Prostate gland (tissue), 2 donors: ENCODE measurements at places on chromosomes 3 and 15. TPM values are rescaled to one million over a fixed set of nuclear protein-coding genes. Genes with fewer than 3 reads are reported as not detected.

Gene GOLGA8G
- total RNA-seq: not detected

Gene APOD
- 52.4 TPM for total RNA-seq

Gene GASK1A
- total RNA-seq: 4.7 TPM

Gene RHCG
- total RNA-seq: 0.91 TPM

Gene CHRNA3
- total RNA-seq: 0.97 TPM

Gene CCNB2
- total RNA-seq: 12.2 TPM

Gene HRG
- not detected for total RNA-seq

Gene TMEM158
- 3.6 TPM for total RNA-seq

Gene SLC6A1
- 0.18 TPM for total RNA-seq

Gene ATP2B2
- 0.14 TPM for total RNA-seq

Gene FGD5
- 15.8 TPM for total RNA-seq

Gene NLGN1
- 0.36 TPM for total RNA-seq

Gene SLC24A5
- not detected for total RNA-seq

Gene PIGB
- total RNA-seq: 13.0 TPM

Gene IL17RE
- total RNA-seq: 10.1 TPM

Gene SCN5A
- total RNA-seq: 0.23 TPM

Gene COL6A5
- total RNA-seq: 0.57 TPM

Gene TLR9
- total RNA-seq: not detected

Gene RAB11A
- 223 TPM for total RNA-seq

Gene TMCO5A
- 2.8 TPM for total RNA-seq

Gene FILIP1L
- total RNA-seq: 9.5 TPM

Gene NOP10
- total RNA-seq: 130 TPM

Gene HERC2
- 65.1 TPM for total RNA-seq

Gene GOLGA8Q
- total RNA-seq: 1.5 TPM

Gene TERC
- 128 TPM for total RNA-seq

Gene P2RY12
- total RNA-seq: 0.97 TPM

Gene DNAJA4
- total RNA-seq: 43.7 TPM

Gene IGSF11
- total RNA-seq: 30.9 TPM

Gene NDUFB5
- total RNA-seq: 122 TPM

Gene PARP15
- total RNA-seq: 2.7 TPM

Gene GLDN
- 1.4 TPM for total RNA-seq

Gene GLT8D1
- total RNA-seq: 68.1 TPM

Gene AGBL1
- 0.91 TPM for total RNA-seq

Gene GOLGA8T
- total RNA-seq: not detected

Gene CX3CR1
- total RNA-seq: 3.4 TPM

Gene GOLGA6L7
- 2.7 TPM for total RNA-seq

Gene ARHGEF26
- 15.4 TPM for total RNA-seq

Gene FBXL2
- 3.7 TPM for total RNA-seq

Gene GPR149
- 0.09 TPM for total RNA-seq
